ENCODE measurements at places on chromosomes 3 and 15. TPM values are rescaled to one million over a fixed set of nuclear protein-coding genes. Genes with fewer than 3 reads are reported as not detected.

DNA sequence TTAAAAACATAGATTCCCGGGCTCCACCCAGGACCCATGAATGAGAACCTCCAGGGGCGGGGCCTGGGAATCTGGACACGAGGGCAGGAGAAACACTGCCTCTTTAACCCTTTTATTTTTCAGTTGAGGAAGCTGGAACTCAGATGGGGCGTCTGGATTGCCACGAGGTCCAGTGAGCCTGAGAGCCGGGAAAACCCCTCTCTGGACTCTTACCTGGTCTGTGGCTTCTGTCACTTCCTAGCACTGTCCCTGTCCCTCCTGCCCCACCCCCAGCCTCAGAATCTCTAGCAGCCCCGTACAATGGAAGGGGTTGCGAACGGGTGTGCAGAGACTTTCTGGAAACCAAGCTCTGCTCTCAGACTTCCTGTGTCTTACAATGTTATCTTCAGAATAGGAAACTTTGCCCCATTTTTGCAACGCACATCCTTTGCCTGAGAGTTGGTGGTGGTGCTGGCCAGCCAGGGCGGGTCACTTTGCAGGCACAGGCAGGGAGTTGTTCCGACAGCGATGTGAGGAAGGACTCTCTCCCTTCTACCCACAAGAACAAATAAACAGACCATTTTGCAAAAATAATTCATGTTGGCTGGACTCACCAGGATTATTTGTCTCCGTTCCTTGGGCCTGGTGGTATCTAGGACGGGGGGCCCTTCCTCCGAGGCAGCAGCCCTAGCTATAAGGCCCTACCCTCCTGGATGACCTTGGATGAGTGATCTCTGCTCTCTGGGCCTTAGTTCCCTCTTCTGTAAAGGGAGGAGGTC lies 59.1 kb downstream of the SMAD6 start:
- peaks cover 44% of the 10 kb centered on the region for H3K4me1 ChIP-seq
- no peak overlapping the region for H3K4me3 ChIP-seq
- DNase-seq = no peak

DNA sequence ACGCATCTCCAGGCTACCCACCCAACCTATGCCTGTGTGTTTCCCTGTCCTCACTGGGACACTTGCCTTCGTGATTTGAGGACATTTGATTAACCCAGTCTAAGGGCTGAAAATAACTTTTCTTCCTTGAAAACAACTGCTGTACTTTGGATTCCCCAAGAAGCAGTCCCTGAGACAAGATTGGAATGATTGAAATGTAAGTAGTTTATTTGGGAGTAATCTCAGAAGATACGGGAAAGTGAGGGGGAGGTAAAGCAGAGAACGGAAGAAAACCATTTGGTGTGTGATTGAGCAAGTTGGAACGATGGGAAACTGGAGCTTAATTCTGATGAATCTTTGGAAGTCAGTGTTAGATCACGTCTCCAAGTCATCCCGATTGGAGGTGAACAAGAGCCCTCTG lies 143.8 kb upstream of the LMCD1 start:
- H3K27me3 ChIP-seq = no peaks in the 10 kb centered on the region
- peaks cover 3% of the 10 kb centered on the region for H3K4me1 ChIP-seq
- DNase-seq = no peak
- no peak overlapping the region for H3K4me3 ChIP-seq

GRCh38 chr3:61181874-61182273 lies 69.4 kb downstream of the FHIT start:
- H3K4me3 ChIP-seq = no peak overlapping the region
- no peaks in the 10 kb centered on the region for H3K4me1 ChIP-seq
- no peak for DNase-seq

GRCh38 chr15:89888214-89888804 lies 5.5 kb downstream of the AP3S2 start:
- no peaks in the 10 kb centered on the region for H3K36me3 ChIP-seq
- H3K4me1 ChIP-seq = peaks cover 1% of the 10 kb centered on the region
- DNase-seq = no peak
- H3K27ac ChIP-seq = no peak overlapping the region

DNA sequence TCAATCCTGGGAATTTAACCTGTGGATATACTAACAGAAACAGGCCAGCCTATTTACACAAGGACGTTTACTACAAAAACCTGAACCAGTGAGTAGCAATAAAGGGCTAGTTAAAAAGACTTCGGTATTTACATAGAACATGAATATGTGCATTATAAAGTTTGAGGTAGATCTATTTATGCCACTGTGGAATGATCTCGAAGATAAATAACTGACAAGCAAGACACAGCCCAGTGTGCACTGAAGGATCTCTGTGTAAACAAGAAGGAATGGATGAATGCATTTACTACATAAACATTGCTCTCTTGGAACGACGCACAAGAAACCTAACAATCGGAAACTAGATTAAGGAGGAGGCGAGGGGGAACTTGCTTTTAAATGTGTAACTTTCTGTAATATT lies 132.0 kb upstream of the NSMCE3 start:
- no peak overlapping the region for H3K4me3 ChIP-seq
- no peak overlapping the region for H3K27ac ChIP-seq
- H3K27me3 ChIP-seq = no peaks in the 10 kb centered on the region
- H3K36me3 ChIP-seq = no peaks in the 10 kb centered on the region
- H3K4me1 ChIP-seq = no peaks in the 10 kb centered on the region

The CDCP1 gene
- total RNA-seq = 2.4 TPM

The FOXB1 gene
- not detected for total RNA-seq

DNA sequence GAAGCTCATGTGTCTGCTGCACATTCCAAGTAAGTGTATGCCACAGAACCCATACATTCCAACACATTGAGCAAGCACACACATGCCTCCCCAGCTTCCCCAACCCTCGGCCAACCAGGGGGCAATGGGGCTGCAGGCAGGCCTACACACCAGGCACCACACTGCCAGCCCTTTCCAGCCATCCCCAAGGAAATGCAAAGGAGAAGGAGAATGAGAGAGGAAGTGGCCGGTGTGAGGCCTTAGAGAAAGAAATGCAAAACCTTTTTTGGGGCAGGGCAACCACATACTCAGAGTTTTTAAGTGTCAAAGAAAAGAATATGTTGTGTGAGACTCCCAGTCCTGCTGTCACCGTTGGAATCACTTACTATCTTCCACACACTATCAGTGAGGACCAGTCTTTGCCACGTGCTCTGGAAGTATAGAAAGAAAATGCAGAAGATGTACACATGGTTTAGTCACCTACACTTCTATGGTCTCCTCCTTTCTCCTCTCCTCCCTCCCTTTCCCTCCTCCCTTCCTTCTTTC lies 11.1 kb downstream of the IGF2BP2 start:
- no peaks in the 10 kb centered on the region for H3K27me3 ChIP-seq
- H3K4me1 ChIP-seq = no peaks in the 10 kb centered on the region
- DNase-seq = no peak
- H3K36me3 ChIP-seq = no peaks in the 10 kb centered on the region
- H3K4me3 ChIP-seq = no peak overlapping the region

DNA sequence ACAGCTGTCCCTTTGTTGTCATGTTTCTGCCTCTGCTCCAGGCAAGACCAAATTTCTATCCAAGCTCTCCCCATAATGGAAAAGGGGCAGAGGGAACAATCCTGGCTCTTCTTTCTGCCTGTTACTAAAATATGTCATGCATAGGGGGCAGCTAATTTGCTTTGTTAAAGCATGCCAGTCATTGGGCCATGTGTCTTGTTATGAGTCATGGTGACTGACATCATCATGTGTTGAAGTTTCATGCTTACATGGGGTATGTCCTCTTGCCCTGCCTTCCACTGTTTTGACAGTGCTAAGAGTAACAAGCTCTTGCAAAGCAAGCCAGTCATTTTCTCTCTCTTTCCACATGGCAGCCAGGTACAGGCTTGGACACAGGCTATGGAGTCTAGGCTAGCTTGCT lies 268.9 kb downstream of the GABRB3 start:
- no peaks in the 10 kb centered on the region for H3K4me1 ChIP-seq
- no peaks in the 10 kb centered on the region for H3K36me3 ChIP-seq
- no peak overlapping the region for H3K27ac ChIP-seq
- H3K4me3 ChIP-seq = no peak overlapping the region
- DNase-seq = no peak
- H3K27me3 ChIP-seq = no peaks in the 10 kb centered on the region

The TMOD3 gene
- 29.3 TPM for total RNA-seq

GRCh38 chr3:71062952-71063772 lies 520.4 kb downstream of the FOXP1 start:
- H3K4me1 ChIP-seq = peaks cover 11% of the 10 kb centered on the region
- peak overlapping the region; percentile 67 for H3K4me3 ChIP-seq
- no peaks in the 10 kb centered on the region for H3K36me3 ChIP-seq
- no peak for DNase-seq

DNA sequence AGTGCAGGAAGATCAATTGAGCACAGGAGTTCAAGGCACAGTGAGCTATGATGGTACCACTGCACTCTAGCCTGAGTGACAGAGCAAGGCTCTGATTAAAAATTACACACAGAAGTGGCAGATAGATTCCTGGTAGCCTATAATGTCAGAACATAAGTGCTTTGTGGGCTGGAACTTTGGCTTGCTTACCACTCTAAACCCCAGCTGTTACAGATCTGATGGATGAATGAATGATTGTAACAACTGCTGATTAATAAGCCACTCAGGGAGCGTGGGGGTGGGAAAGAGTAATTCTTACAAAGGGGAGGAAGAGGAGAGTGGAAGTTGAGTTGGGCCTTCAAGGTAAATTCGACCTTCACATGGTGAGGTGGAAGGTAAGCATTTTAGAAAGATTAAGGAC lies 40.9 kb upstream of the PTPN23 start:
- H3K36me3 ChIP-seq = no peaks in the 10 kb centered on the region
- no peak for DNase-seq
- H3K27ac ChIP-seq = no peak overlapping the region
- H3K4me1 ChIP-seq = no peaks in the 10 kb centered on the region

- H3K27ac ChIP-seq = no peak overlapping the region
- DNase-seq = no peak
- H3K36me3 ChIP-seq = no peaks in the 10 kb centered on the region
- no peaks in the 10 kb centered on the region for H3K27me3 ChIP-seq
- H3K4me3 ChIP-seq = no peak overlapping the region
Measured at GRCh38 chr3:16668776-16669545, 63.7 kb upstream of the DAZL start.

DNA sequence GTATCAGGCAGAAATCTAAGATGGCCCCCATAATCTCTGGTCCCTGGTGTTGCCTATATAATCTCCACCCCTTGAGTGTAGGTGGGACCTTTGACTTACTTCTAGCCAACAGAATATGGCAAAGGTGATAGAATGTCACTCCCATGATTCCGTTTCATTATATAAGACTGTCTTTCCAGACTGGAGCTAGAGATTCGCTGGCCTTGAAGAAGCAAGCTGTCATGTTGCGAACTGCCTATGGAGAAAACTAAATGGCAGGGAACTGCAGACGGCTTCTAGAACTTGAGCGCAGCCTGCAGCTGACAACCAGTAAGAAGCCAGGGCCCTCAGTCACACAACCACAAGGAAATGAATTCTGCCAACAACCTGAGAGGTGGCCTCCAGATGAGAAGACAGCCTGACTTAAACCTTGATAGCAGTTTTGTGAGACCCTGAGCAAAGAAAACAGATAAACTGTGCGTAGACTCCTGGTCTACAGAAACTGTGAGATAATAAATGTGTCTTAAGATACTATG lies 2.2 kb upstream of the KPNA1 start:
- DNase-seq = no peak
- no peak overlapping the region for H3K4me3 ChIP-seq
- peaks cover 3% of the 10 kb centered on the region for H3K4me1 ChIP-seq
- H3K27me3 ChIP-seq = no peaks in the 10 kb centered on the region

DNA sequence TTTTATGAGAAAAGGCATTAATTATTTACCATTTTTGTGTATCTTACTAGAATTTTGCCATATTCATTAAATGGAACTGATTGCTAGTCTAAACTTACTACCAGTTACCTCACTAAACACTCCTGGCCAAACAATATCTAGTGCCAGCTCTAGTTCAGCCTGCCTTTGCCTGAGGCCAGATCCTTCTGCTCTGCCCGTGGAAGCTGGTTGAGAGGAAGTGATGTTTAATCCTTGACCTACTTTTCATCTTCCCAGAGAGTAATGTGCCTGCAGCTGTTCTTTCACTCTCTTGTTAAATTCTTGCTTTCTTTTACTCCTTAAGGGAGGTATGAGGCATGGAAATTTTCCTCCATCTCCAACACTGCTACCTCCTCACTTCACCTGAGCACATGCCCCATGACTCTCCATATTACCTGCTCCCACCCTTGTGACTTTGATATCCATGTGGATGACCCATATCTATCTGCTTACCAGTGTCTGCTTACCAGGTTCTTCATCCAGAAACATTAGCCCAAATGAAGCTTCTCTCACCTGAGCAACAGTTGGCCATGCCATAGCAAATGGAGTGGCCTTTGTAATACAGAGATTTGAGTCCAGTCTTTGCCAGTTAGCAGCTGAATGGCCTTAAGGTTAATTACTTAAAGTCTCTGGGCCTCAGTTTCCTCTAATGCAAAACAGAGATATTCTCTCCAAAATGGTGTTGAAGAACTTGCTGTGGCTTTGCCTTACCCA lies 53.4 kb downstream of the UBE2E1 start:
- no peak overlapping the region for H3K27ac ChIP-seq
- no peaks in the 10 kb centered on the region for H3K27me3 ChIP-seq
- no peak for DNase-seq
- no peak overlapping the region for H3K4me3 ChIP-seq
- no peaks in the 10 kb centered on the region for H3K36me3 ChIP-seq
- peaks cover 8% of the 10 kb centered on the region for H3K4me1 ChIP-seq

GRCh38 chr15:58517682-58518525 lies 86.1 kb downstream of the LIPC start:
- no peak overlapping the region for H3K27ac ChIP-seq
- no peak overlapping the region for H3K4me3 ChIP-seq
- DNase-seq = no peak
- no peaks in the 10 kb centered on the region for H3K36me3 ChIP-seq
- peaks cover 2% of the 10 kb centered on the region for H3K4me1 ChIP-seq

DNA sequence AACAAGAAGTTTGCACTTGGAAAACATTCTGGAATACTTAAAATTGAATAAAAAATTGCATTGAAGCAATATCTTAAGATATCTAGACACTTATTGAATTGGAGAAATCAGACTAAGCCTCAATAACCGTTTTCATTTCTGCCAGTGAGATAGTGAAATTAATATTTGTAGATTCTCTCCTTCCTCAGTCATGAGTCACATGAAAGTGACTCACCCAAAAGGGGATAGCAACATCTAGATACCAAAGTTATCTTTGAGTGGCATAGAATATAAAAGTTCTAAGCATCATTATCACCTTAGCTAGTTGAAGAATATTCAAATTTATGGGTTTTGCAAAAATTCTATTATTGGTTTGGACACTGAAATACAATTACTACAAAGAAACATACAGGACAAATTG lies 614.8 kb upstream of the ZNF717 start:
- H3K4me3 ChIP-seq = no peak overlapping the region
- no peak overlapping the region for H3K27ac ChIP-seq
- H3K27me3 ChIP-seq = no peaks in the 10 kb centered on the region
- H3K4me1 ChIP-seq = no peaks in the 10 kb centered on the region
- no peak for DNase-seq

The RASL12 gene
- 13.5 TPM for total RNA-seq

- H3K27ac ChIP-seq = no peak overlapping the region
- H3K4me3 ChIP-seq = no peak overlapping the region
- H3K36me3 ChIP-seq = no peaks in the 10 kb centered on the region
- H3K4me1 ChIP-seq = no peaks in the 10 kb centered on the region
- no peak for DNase-seq
Measured at GRCh38 chr3:179107617-179108016, 36.0 kb upstream of the ZMAT3 start.

The TRIM71 gene
- 0.34 TPM for total RNA-seq
